ENCODE measurements at places on chromosomes 11 and 22.

DNA sequence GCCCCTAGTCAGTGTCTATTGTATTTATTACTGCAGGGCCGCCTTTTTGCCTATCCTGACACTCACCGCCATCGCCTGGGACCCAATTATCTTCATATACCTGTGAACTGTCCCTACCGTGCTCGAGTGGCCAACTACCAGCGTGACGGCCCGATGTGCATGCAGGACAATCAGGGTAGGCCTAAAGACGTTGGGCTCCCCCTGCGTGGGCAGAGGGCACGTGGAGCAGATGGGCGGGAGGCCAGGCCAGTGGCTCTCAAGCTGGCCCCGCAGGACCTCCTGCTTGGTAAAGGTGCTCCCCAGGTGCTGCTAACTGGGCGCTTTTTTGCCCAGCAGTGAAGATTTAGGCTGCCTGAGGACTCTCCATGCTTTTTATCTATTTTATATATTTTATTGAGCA lies 22.5 kb downstream of the CAT start:
- no peak for DNase-seq

- DNase-seq, result no peak
Observed at GRCh38 chr11:35619855-35620640, 1.8 kb downstream of the FJX1 start.

- DNase-seq, result no peak
Observed at GRCh38 chr11:128209138-128209435, 378.3 kb downstream of the ETS1 start.

DNA sequence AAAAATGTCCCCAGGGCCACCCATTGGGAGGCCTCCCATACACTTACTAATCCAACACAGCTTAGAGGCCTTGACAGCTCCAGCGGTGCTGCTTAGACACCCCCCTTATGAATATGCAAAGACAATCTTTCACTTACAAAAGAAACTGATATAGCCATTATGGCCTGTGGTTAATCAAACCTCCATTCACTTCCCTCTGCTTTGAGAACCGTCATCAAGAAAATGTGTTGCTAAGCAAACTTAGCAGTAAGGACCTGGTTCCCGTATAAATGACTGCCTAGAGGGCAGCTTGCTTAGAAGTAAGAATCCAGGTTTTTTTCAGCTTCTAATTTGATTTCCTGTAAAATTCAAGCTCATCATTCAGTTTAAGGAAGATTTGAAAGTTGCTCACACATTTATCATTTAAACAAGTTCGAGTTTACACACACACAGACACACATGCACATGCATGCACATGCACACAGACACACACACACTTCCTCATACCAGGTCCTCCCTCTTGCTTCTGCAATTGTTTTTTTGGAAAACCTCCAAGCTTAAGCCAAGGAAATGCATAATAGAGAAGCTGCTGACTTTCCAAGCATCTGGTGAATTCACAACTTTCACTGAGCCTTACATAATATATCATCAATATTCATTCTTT lies 137.7 kb upstream of the BLID start:
- DNase-seq, result peak; percentile 89

Measured in fibroblast of skin of left biceps (primary cell).